CD4-positive, alpha-beta T cell treated with Interleukin-17A for 4 hours (primary cell): ENCODE measurements at places on chromosomes 16 and 17.

DNA sequence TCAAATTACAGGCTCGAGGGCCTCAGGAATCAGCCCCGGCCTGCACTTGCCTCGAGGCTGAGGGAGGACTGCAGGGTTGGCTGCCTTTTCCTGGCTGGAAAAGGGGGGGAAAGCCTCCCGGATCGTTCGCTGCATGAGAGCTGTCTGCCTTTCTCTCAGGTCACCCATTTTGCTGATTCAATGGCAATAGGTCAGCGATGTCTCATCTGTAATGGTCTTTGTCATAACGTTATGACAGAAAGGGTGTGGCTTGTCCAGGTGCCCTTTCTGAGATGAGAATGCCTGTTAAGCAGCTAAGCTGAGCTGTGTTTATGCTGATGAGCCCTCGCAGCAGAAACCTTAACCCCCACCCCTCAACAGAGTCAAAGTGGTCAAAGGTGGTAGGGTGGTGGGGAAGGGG, 81.8 kb downstream of the AKAP1 start:
- DNase-seq: no peak

GRCh38 chr17:61427567-61427966, 24.7 kb upstream of the TBX4 start:
- no peak for DNase-seq

- no peak for DNase-seq
Observed at GRCh38 chr17:64278614-64279013, 15.6 kb upstream of the TEX2 start.

DNA sequence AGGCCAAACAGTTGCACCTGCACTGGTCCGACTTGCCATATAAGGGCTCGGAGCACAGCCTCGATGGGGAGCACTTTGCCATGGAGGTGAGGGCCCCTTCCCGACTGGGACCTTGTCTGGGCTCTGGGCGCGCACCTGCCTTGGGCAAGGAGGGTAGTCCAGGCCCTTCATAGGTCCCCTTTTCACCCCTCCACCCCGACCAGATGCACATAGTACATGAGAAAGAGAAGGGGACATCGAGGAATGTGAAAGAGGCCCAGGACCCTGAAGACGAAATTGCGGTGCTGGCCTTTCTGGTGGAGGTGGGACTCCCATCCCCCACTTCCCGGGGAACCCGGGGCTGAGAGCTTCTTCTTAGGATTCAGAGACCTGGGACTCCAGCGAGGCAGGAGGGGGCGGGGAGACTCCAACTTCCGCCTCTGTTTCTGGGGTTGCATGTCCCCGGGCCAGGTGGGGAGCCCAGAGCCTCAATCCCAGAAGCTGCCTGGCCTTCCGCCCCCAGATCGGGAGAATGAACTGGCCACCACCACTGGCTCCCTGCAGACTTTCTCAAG, 7.8 kb downstream of the CA4 start:
- no peak for DNase-seq

DNA sequence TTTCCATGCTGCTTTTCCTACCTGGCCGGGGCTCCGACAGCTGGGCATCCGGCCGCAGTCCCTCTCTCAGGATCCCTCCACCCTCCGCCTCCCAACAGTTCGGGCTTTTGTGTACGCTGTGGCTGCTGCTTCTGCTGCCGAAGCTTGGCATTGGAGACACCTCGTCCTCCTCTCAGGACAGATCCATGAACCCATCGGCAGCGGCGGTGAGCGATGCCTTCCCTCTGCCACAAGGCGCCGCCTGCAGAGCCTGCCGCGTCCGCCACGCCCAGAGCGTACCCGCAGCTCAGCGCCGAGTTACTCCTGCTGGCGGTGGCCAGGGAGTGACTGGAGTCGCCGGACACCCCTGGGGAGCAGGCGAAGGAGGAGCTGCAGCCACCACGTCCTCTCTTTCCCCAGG, 2032.8 kb downstream of the TP53TG3F start:
- DNase-seq: no peak
